ENCODE measurements at places on chromosomes 13 and 19.
A peak's percentile ranks its signal among the peaks of the same experiment; 100 is the strongest.

DNA sequence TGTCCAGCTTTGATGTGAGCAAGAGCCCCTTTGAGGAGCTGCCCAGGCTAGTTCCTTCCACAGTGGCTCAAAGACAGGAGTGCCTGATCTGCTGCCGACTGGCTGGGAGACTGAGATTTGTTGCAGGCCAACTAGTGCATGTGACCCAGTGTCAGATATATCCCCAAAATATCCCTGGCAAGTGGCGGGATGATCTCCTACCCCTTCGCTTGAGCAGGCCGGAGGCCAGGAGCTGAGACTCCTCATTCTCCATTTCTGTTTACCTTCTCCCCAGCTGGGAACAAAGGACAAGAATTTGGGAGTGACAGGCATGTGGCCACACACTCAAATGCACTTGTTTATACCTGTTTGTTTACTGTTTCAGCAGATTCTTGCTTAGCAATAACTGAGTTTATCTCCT lies 37.1 kb upstream of the XPO4 start:
- DNase-seq, result no peak

DNA sequence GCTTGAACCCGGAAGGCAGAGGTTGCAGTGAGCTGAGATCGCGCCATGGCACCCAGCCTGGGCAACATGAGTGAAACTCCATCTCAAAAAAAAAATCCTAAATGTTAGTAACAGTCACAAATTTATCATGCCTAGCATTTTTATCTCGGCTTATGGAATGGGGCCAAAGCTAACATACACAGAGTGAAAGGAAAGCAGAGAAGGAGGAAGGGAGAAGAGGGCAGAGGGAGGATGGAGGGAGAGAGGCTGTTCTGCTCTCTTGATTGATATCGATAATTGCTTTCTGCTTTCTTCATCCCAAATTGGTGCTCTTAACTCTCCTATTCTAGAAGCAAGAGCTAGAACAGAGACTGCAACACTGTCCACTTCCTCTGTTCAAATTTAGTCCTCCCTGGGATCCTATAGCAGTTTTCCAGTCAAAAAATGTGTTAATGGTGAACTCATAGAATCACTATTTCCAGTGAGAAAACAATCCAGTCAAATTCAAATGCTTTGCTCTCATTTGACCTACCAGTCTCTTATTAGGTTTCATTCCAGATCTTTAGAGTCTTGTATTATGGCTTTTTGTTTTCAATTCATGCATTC lies 15.8 kb upstream of the TUBGCP3 start:
- DNase-seq, result no peak

DNA sequence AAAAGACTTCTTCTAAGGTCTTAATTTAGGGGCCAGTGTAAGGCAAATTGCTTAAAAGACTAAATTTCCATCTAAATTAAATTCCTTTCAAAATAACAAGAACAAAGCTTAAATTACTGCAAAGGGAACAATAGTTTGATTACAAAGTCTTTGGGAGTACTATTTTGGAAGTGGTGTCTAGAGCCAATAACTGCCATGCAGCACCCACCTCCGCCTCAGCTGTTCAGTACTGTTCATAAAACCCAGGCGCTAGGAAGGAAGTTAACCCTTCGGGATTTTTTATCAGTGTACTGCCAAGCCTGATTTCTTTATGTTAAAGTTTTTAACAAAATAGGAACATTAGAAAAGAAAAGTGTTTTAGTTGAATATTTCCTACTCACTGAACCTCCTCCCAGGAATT lies 210.1 kb downstream of the LIG4 start:
- no peak for DNase-seq

DNA sequence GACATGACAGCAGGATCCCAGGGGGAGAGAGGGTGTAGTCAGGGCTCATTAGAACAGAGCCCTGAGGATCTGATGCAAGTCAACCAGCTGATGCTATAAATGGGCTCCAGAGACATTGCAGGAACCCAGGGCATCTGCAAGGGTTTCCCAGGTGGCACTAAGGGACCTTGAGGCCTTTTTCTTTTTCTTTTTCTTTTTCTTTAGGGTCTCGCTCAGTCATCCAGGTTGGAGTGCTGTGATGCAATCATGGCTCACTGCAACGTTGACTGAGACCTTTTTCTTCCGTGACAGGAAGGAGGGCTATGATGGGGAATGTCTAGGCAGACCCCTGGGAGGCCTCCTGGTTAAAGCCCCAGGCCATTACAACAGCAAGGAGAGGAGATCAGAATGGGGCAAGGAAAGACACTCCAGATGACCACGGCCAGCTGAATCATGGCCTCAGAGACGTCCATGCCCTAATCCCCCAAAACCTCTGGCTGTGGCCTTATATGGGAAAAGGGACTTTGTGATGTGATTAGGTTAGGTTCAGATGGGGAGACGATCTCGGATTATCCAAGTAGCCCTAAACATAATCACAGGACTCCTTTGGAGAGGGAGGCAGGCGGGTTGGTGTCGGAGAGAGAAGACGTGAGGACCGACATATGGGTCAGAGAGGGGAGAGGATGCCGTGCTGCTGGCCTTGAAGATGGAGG lies 4.5 kb upstream of the FCGRT start:
- no peak for DNase-seq

DNA sequence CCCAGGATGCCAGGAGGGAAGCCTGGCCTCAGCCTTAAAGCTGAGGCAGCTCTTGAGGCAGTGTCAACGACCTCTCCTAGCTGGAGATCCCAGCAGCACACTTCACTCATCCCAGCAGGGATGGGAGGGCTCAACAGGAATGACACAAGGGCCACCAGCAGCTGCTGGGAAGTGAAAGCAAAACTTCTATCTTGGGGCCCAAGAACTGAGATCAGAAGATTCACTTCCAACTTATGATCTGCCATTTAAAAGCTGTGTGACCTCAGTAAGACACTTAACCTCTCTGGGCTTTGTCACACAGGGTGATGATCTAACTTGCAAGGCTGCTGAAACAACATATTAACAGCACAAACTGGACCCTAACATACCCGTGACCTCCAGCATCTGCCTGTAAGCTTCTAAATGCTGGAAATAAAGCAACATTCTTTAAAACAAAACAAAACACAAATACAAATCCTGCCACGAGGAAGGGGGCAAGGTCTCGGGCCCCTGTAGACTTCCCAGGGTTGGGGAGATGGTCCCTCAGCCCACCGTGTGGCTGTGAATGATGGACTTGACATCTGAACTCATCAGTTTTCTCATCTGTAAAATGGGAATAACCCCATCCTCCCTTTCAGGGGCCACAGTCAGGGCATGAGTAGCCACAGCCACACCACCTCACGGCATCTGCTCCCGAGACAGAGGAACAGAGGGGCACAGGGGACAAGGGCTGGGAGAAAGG lies 22.7 kb downstream of the ELL start:
- no peak for DNase-seq

- no peak for DNase-seq
Measured at GRCh38 chr13:41004875-41005693, 14.0 kb downstream of the ELF1 start.

DNA sequence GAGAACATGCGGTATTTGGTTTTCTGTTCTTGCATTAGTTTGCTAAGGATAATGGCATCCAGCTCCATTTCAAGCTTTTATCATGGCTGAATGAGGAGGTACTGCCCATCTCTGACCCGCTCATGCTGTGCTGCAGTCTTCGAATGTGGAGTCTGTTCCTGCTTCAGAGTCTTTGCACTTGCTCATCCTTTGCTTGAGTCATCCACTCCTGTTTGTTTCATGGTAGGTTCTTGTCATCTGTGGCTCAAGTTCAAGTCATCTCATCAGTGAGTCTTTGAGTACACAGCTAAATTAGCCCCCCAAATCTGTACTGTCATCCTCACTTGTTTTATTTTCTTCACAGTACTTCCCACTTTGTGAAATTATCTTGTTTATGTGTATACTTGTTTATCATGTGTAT lies 5.4 kb downstream of the UCHL3 start:
- no peak for DNase-seq

GRCh38 chr13:102962430-102962829 lies 103.8 kb downstream of the SLC10A2 start:
- DNase-seq, result no peak

DNA sequence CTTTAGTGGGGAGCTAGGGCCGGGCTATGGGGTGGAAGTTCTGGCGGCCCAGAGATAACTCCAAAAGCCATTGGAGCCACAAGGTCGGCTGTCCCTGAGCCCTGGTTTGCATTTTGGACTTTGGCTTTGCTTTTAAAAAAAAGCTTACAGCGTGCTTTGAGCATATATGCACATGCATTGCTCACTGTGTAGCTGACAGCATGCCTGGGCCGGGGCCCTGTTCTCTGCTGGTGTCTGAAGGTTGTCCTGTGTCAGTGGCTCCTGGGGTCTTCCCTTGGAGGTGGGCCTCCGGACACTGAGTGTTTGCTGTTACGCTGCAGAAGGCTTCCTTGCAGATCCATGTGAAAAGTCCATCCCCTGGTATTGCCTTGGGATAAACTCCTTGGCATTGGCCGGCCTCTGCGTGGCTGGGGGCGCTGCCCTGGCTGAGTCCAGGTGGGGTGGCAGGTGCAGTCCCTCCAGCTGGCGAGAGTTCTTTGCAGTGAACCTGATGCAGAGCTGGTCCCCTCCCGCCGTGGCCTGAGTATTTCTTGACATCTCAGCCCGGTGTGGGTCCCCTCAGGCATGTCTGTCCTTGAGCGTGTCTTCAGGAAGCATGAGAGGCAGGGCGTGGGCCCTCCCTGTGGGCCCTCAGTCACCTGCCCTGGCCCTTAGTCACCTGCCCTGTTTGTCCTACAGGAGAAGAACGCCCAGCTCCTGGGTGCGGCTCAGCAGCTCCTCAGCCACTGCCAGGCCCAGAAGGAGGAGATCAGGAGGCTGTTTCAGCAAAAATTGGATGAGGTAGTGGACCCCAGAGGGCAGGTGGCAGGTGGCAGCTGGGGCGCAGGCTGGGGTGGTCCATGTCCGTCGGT lies 23.0 kb downstream of the PLEKHJ1 start:
- DNase-seq, result no peak

GRCh38 chr13:98853771-98854221 lies 101.3 kb upstream of the SLC15A1 start:
- no peak for DNase-seq

DNA sequence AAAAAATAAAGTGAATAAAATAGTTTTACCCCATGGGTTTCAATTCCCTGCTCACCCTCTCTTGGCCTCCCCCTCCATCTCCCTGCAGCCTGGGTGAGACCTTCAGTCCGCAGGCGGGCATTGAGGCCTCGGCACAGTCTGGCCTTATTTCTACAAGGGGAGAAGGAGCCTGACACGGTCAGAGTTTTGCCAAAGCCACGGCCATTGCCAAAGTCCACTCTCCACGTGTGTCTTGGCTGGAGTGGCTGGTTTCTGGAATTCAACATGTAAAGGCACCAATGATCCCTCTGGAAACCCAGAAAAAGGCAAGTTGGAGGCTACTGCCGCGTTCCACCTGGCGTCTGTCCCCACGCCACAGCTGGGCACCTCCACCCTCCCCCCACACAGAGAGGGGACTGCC lies 43.4 kb upstream of the SPACA7 start:
- DNase-seq, result no peak

GRCh38 chr19:41588497-41589209 lies 12.7 kb downstream of the CEACAM21 start:
- no peak for DNase-seq

DNA sequence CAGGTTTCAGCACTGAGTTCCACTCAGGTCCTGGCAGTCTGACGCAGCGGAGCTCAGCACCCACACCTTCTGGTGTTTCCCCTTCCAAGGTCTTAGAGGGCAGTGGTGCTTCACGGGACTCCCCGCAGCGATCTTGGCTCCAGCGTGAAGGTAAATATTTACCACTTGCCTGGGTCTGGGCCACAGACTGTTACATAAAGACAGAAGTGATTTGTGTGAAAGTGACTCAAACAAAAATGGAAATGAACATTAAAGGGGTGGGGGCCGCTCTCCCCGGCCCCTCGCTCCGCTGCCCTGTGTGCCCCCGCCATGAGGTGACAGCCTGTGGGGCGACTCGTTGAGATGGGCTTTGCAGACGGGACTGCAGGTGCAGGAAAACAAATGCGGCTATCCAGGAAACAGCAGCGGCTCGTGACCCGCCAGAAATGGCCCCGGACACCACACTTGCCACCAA lies 55.0 kb downstream of the GGACT start:
- DNase-seq, result no peak

- DNase-seq, result no peak
Measured at GRCh38 chr19:44552324-44552723, 22.8 kb upstream of the CEACAM20 start.

DNA sequence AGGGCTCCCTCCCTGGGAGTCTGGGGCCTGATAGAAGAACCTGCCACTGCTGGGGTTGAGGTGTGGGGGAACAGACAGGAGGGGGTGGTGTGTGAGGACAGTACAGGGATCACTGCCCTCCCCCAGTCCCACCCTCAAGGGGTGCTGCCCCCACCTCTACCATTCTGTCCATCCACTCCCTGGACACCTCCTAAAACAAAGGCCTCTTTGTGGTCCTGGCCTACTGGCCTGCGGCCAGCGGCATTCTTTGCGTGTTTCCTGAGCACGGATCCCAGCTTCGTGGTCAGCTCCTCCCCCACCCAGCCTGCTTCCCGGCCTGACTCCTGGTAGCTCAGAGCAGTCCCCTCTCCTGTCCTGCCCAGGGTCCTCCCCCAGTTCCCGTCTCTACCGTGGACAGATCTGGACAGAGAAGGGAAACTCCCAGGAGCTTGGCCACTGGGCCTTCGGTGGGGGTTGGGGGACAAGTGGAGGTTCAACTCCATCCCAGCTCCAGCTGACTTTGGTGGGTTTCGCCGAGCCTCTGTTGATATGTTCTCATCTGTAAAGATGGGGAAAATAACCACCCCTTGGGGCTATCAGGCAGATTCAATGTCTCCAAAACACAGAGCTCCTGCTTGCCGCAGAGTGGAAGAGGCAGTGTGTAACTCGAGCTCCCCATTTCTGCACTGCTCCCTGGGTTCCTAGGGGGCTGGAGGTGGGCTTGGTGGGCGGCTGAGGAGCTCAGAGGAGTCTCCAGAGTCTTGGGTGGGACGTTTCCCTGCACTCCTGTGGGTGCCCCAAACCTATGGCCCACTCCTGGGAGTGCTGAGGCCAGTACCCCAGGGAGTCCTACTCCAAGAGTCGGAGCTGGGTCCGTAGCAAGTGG lies 48.7 kb downstream of the LYL1 start:
- DNase-seq, result peak; percentile 93

DNA sequence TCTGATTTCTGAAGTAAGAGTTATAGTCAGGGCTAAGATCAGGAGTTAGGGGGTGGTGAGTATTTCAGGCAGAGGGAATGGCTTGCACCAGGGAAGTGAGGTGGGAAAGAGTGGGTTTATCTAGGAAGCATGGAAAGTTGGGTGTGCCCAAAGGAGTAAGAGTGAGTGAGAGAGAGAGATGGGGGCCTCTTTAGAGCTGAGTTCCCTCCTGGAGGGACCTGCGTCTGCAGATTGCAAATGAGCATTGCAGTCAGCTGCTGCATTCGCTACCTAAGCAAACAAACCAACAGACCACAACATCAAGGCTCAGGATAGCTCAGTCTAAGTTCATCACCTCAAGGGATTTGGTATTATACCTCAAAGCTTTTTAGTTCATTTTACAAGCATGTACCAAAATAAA lies 405.8 kb downstream of the FGF9 start:
- no peak for DNase-seq

Measured in heart left ventricle (tissue), 16 donors.